GM18507 (cell line): ENCODE measurements at places on chromosomes 2 and 18.

GRCh38 chr2:41963661-41964525, 83.9 kb upstream of the PKDCC start:
- DNase-seq: no peak

GRCh38 chr2:59884166-59884565, 669.3 kb downstream of the BCL11A start:
- DNase-seq: no peak

DNA sequence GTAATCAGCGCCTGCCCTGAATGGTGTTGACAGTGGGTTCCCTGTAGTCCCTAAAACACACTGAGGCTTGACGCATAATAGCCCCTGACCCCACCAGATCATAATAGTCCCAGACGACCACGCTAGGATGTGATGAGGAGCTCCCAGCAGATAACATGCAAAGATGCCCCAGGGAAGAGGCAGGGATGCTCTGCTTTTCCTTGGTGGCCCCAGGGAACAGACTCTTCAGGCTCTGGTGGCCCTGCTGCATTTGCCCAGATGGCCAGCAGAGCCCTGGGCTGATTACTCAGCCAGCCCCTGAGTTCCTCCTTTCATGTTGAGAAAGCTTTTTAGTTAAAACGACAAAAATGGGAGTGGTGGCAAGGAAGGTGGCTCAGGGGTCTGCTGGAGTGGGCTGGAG, 5.9 kb upstream of the NCKAP5 start:
- no peak for DNase-seq

- no peak for DNase-seq
These were observed 284 bp downstream of the TIMM21 start for GRCh38 chr18:74148543-74149070.

DNA sequence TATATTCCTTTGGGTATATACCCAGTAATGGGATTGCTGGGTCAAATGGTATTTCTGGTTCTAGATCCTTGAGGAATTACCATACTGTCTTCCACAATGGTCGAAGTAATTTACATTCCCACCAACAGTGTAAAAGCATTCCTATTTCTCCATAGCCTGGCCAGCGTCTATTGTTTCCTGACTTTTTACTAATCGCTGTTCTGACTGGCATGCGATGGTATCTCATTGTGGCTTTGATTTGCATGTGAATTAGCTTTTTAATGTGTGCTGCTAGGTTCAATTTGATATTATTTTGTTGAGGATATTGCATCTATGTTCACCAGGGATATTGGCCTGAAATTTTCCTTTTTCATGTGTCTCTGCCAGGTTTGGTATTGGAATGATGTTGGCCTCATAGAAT, 67.4 kb upstream of the VRK2 start:
- no peak for DNase-seq

DNA sequence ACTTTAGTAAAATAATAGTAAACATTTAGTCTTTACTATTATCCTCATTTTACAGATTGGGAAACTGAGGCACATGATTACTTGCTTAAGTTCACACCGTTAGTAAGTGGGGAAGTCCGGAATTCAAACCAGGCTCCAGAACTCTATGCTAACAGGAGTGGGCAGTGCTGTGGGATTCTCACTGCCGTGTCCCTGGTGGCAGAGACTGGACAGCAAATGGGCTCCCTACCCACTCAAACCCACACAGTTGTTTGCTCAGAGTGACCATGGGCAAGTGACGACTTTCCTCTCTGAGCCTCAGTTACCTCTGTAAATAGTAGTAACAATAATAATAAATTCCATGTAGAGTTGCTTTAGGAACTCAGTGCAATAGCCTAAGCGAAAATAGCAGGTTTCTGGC, 24.0 kb downstream of the MAIP1 start:
- DNase-seq: no peak

- no peak for DNase-seq
These were observed 31.4 kb downstream of the SOWAHC start for GRCh38 chr2:109645412-109646184.
